Thoracic aorta (tissue), 2 donors: ENCODE measurements at places on chromosomes 12 and 14.

DNA sequence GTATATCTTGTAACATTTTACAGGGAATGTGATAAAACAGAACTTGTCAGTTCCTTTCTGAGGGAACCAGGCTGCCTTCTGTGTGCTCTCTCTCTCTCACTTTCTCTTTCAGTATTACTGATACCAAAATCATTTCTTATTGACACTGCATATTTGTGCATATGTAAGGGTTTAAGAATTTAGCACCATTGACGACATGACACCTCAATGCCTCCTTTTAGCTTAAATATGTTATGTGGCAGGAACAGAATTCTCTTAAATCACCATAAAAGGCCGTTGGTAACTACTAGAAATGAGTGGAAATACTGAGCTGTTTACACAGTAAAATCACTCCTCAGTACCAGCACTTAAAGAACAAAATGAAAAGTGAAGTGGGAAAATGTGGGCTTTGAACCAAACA is 457.7 kb upstream of the SYT1 start:
- DNase-seq, result no peak

GRCh38 chr14:79709573-79709972 is 501.7 kb downstream of the DIO2 start:
- DNase-seq, result no peak

GRCh38 chr12:48973941-48974673 is 2.6 kb upstream of the WNT10B start:
- no peak for DNase-seq

DNA sequence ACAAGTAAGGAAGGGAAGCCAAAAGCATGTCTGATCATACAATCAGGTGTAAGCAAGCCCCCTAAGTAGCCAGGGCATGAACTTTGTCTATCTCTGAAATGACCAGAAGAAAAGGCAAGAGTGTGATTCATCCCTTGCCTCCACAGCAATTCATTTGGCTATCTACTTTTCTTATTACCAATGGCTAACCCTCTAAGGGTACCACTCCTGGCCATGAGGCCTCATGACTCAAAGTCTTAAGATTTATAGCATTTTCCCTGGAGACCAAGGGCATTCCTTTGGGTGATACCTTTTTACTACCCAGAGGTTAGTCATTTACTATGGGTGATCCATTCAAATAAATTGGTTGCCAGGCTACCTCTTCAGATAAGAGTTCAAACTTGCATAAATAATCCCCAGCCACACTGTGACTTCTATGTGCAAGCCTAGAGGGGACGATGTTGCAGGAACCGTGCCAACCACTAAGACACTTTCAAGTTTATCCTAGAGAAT is 1.5 kb upstream of the LGALS3 start:
- no peak for DNase-seq

GRCh38 chr14:97723819-97724218 is 926.6 kb downstream of the VRK1 start:
- no peak for DNase-seq

DNA sequence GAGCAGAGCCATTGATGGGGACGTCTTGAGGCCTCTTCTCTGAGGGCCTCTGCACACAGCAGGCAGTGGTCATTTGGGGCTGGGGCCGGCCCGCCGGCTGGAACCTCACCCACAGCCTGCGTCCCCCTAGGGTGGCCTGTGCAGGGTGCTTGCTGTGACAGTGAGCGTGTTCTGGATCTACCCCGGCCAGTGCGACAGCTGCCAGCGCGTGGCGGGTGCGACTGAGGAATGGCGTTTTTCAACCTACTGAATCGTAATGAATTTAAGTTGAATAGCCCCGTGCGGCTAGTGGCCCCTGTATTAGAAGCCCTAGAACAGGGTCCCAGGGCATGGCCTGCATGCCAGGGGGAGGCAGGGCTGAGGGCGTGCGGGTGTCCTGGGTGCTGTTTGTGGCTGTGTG is 13.8 kb downstream of the RFLNA start:
- no peak for DNase-seq

DNA sequence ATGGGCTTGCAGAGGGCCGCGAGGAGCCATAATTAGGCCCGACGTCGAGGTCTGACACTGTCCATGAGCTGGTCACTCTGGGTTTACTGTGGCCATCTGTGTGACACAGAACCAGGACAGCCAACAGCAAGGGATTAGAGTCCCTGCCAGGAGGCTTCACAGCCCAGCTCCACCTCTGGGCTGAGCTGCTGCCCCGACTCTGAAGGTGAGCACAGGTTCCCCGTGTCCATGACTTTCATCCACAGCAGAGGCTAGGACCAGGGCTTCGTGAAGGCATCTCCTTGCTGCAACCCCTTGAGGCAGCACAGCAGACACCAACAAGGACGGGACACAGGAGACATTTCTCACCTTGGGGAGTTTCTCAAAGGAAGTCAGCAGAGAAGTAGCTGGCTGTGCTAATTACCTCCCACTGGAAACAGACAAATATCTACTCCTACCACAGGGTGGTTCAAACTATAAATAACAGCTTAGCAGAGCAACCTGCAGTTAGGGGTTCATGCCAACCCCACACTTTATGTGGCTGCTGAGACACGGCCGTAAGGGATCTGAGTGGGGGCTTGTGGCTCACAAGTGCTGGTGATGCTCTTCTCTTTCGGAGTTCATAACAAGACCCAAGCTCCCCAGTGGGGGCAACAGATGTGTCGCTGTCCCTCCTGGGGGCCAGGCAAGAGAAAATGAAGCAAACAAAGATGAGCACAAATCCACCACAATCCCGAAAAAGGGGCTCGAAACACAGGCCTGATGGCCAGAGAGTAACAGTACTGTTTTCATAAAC is 29.2 kb downstream of the ZFYVE21 start:
- DNase-seq, result no peak

- no peak for DNase-seq
Measured at GRCh38 chr12:56188778-56189098, 545 bp downstream of the SMARCC2 start.

GRCh38 chr12:96057986-96058553 is 22.7 kb upstream of the LTA4H start:
- no peak for DNase-seq

GRCh38 chr14:65173973-65174693 is 71.8 kb upstream of the MAX start:
- no peak for DNase-seq

GRCh38 chr12:65343801-65344200 is 65.3 kb downstream of the MSRB3 start:
- no peak for DNase-seq

DNA sequence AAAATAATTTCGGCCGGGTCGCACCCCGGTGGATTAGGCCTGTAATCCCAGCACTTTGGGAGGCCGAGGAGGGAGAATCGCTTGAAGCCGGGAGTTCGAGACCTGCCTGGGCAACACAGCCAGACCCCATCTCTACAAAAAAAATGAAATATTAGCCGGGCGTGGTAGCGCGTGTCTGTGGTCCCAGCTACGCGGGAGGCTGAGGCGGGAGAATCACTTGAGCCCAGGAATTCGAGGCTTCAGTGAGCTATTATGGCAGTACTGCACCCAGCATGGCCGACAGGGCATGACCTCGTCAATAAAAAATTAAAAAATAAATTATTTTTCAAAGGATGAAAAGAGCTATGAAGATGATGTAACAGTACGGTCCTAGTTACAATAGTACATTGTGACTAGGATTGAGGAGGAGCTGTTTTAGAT is 523 bp downstream of the GTF2H3 start:
- no peak for DNase-seq

- DNase-seq, result no peak
Measured at GRCh38 chr14:36874396-36875138, 212.9 kb downstream of the PAX9 start.

- DNase-seq, result no peak
Measured at GRCh38 chr14:35355981-35356841, 48.3 kb downstream of the NFKBIA start.

DNA sequence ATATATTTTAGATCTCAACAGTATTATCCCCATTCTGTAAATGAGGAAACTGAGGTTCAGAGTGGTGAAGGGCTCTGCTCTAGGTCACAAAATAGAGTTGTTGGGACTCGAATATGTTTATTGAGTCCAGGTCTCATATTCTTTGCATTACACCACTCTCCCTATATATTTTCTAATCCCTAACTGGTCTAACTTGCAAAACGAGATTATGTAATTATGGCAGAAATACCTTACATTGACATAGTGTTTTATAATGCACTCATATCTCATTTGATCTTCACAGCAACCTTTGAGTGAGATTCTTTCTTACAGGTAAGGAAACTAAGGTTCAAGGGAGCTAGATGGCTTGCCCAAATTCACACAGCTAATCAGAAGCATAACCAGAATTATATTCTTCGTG is 106.9 kb upstream of the LRIG3 start:
- DNase-seq, result no peak

- DNase-seq, result no peak
Measured at GRCh38 chr12:70186436-70186835, 56.8 kb upstream of the CNOT2 start.

DNA sequence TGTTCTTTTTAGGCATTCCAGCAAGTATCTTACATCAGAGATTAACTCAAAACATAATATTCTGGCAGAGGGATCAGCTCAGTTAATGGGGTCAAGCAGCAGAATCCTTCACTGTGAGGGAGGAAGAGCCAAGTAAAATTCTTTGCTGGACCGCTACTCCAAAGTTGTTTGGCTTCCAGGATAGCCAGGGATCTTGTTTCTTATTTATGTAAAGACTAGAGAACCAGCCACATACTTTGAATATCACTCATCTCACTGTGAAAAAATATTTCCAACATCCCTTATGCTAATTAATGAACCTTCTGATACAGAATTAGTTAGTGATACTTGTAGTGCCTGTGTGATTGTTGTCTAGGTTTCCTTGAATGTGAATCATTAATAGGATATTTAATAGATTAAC is 94.2 kb downstream of the PLEKHA5 start:
- no peak for DNase-seq

GRCh38 chr12:52870361-52871290 is 21.8 kb upstream of the KRT78 start:
- no peak for DNase-seq

GRCh38 chr12:79557690-79558315 is 133.0 kb downstream of the PAWR start:
- DNase-seq, result no peak

- DNase-seq, result no peak
Measured at GRCh38 chr12:96302687-96303310, 97.4 kb downstream of the CDK17 start.

- no peak for DNase-seq
Measured at GRCh38 chr12:60168441-60168840, 572.6 kb downstream of the SLC16A7 start.

- DNase-seq, result no peak
Measured at GRCh38 chr12:28114488-28114887, 75.8 kb upstream of the CCDC91 start.

DNA sequence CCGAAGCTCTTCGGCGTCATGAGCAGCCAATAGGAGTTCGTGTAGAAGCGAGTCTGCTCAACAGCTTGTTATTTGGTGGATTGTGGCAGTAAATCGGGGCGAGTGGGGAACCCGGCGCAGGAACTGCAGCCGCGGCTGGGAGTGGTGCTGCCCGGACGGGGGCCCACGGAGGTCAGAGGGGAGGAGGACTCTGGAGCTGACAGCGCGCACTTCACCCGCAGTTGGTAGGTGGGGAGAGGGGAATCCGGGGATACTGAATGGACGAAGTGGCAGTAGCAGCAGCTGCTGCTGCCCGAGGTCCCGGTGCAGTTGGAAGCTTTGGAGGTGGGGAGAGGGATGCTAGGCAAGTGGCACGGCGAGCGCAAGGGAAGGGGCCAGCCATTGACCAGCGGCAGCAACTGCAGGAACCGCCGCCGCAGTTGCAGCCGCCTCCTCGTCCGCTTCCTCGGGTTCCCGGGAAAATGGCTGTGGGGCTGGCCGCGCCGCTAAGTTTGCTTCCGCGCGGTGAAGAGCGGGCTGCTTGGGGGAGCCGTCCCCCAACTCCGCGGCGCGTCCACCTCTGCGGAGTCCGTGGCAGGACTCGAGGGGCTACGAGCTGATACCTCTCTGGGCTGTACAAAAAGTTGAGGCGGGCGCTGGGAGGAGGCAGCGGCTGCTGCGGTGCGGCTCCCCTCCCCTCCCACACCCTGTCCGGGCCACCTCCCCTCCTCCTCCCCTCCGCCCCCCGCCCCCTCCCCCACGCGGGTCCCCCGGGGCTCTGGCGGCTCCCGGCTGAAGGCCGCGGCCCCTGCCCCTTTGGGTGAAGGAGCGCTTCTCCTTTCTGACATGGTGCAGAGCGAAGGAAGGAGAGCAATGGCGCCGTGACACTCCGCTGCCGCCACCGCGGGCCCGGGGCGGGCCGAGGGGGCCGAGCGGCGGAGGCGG is at the start of gene ARID4A:
Gene ARID4A, plus strand, starts transcription at position 79 of the 924 bp plus-strand sequence. CDS start 1,300 bp downstream, outside the sequence.
- DNase-seq, result peak; percentile 70

GRCh38 chr14:69268223-69268622 is 8.3 kb downstream of the GALNT16 start:
- no peak for DNase-seq

DNA sequence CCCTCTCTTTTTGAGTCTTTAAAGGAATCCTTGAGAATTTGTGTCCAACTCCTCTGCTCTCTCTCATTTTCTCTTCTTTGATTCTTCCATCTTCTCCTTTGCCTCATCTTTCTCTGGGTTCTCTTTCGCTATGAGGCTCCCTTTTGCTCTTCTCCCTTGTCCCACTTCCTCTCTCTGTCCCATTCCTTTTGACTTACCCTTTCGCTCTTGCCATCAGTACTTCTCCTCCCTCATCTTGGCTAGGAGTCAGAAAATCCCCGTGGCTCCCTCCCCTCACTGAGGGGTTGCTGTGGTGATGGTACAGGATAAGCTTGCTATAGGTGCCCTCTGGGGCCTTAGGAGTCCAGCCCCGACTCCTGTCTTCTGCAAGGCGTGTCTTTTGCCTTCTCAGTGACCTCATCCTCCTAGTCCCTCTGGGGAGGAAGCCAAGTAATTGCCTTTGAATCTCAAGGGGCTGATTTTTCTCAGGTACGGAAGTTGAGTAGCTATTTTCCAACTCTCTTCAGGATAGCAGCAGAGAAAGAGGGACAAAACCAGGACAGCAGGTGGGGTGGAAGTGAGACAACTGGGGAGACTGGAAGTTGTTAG is 6.4 kb downstream of the PDE1B start:
- no peak for DNase-seq

DNA sequence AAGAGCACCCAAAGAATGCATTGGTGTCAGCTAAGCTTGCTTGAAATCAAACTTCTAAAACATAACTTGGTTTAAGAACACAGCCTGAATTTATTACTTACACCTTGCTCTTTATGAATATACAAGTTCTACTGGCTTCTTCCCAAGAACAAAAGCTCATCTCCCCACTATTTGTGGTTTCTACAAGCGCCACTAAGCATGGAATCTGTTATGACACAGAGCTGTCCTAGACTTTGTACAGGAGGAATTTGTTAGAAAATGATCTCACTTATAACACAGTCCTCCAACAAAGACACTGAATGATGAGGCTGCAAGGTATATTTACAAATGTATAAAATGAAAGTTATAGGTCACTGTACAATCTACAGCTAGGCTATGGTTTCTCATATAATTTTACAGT is 452.1 kb downstream of the BCAT1 start:
- DNase-seq, result no peak

GRCh38 chr12:29796823-29797263 is 13.1 kb upstream of the TMTC1 start:
- no peak for DNase-seq

- no peak for DNase-seq
Measured at GRCh38 chr14:102779574-102780315, 2.5 kb downstream of the TRAF3 start.

- no peak for DNase-seq
Measured at GRCh38 chr14:103130965-103131364, 7.7 kb downstream of the TNFAIP2 start.
